Activated CD4-positive, CD25-positive, alpha-beta regulatory T cell treated with anti-CD3 and anti-CD28 coated beads, Interleukin-2, amount 50 U/mL, for 24 hours (primary cell): ENCODE measurements at places on chromosomes 6 and 20.

DNA sequence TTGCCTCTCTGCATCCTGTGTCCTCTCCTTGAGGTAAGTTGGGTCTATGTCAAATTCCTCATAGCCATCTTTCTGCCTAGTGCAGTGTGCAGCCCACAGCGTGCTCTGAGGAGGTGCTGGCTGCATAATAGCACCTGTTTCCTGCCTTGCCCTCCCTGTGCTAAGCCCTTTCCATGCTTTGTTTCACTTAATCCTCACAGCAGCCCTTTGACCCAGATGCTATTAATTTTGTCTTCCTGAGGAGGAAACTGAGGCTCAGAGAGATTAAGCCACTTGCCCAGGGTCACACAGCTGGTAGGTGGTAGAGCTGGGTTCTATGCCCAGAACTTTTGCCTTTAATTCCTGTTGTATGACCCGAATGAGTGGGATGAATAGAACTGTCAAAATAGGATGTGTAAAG lies 13.5 kb downstream of the FAM83D start:
- no peak for ATAC-seq

- peak; percentile 67 for ATAC-seq
Measured at GRCh38 chr6:14075095-14075503, 42.5 kb upstream of the CD83 start.

GRCh38 chr6:87199787-87200186 lies 44.4 kb downstream of the ZNF292 start:
- ATAC-seq, result no peak

DNA sequence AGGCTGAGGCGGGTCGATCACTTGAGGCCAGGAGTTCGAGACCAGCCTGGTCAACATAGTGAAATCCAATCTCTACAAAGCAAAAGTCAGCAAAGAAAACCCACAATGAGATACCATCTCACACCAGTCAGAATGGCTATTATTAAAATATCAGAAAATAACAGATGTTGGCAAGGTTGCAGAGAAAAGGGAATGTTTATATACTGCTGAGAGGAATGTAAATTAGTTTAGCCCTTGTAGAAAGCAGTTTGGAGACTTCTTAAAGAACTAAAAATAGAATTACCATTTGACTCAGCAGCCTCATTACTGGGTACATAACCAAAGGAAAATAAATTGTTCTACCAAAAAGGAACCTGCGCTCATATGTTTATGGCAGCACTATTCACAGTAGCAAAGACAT lies 16.7 kb upstream of the GCM1 start:
- ATAC-seq, result no peak

DNA sequence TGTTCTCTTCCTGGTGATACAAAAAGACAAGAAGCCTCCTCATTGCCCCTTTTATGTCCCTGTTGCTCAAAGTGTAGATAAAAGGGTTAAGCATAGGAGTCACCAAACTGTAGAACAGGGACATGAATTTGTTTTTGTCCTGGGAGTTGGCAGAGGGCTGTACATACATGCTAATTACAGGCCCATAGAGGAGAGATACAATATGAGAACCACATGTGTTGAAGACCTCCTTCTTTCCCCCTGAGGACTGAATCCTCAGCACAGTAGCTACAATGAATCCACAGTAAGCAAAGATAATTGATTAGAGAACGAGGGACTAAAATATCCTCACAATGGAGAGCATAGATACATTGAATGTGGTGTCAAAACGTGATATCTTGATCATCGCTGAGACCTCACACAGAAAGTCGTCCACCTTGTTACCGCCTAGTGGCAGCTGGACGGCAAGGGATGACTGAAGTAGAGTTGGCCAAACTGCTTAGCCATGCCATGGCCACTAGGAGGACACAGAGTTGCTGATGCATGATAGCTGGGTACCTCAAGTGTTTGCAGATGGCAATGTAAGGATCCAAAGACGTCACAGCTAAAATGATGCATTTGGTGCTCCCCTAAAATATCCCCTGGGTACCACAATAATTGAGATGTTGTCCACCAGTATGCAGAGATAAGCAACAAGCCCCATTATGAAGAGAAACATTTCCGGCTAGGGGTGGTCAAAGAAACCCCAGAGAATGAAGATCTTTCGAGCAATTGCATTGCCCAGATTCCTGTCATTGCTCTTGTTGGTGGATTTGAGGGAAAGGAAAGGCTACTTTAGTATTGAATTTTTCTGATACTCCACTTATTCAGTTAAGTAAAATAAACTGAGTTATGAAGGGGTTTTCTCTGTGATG lies 15.0 kb downstream of the OR2B3 start:
- no peak for ATAC-seq

DNA sequence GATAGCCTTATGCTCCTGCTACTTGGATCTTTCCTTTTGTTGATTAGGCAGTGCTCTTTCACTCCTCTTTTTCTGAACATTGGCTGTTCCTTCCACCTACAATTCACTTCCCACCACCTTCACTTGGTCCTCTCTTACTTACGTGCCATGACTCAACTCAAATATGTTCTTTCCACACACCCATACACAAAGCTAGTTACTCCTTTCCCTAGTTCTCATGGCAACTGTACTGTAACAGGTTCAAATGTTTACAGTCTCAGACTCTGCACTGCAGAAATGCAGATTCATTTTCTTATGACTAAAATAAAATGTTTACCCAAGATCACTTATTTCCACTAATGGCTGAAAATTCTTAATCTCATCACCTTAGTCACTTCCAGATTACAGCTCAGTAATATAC lies 174.0 kb upstream of the TSHZ2 start:
- no peak for ATAC-seq

- ATAC-seq, result no peak
Measured at GRCh38 chr6:113944701-113945100, 26.2 kb downstream of the HDAC2 start.

- ATAC-seq, result no peak
Measured at GRCh38 chr6:37614491-37614890, 83.2 kb downstream of the MDGA1 start.
